ENCODE measurements at places on chromosomes 6 and 20.
A peak's percentile ranks its signal among the peaks of the same experiment; 100 is the strongest.

DNA sequence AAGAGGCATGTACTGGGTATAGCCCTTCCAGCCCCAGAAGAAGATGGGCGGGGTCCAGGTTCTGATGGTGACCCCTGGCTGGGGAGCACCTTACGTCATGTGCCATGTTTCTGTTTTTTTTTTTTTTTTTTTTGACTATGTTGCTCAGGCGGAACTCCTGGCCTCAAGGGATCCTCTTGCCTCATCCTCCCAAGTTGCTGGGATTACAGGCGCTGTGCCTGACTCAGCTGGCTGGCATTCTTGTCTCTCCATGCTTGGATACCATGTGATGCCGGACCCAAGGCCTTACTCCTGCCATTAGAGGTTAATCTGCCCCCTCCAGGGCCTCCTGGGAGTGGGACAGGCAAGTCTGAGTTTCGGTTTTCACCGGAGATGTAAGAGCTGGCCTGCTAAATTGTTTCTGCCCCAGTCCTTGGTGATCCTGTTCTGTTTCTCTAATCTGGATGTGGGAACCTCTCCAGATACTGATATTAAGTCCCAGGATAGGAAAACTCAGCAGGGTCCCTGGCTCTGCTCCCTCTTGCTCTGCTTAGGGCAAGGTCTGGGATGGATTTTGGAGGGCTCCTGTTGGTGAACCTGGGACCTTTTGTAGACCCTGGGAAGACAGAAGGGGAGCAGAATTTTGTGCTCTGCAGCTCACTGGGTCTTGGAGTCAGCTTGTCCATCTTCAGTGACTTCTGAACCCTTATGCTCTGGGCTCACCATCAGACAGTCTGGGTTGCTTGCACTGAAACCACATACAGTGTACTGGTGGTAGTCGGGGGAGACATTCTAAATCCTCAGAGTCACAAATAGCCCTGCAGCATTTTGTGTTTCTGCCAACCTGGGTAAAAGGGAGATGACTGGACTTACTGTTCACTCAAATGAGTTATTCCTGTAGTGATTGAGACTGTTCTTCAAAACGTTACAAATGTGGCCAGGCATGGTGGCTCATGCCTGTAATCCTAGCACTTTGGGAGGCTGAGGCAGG lies 45.1 kb downstream of the PTK7 start:
- peak; percentile 99 for DNase-seq

DNA sequence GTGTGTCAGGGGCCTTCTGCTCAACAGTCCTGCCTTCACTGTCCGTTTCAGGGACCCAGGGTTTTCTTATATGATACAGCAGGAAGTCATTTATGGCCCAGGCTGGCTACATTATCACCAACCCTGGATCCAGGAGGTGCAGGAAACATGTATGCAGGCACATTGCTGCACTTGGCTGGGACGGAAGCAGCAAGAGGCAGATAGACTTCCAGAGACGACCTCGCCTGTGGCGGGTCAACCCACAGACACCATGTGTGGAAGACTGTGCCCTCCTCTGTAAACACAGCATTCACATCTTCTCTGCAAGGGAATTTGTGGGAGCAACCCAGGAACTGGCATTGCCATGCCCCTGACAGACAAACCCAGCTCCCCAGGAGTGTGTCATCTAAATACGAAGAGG lies 43.7 kb downstream of the TBC1D7 start:
- no peak for DNase-seq

DNA sequence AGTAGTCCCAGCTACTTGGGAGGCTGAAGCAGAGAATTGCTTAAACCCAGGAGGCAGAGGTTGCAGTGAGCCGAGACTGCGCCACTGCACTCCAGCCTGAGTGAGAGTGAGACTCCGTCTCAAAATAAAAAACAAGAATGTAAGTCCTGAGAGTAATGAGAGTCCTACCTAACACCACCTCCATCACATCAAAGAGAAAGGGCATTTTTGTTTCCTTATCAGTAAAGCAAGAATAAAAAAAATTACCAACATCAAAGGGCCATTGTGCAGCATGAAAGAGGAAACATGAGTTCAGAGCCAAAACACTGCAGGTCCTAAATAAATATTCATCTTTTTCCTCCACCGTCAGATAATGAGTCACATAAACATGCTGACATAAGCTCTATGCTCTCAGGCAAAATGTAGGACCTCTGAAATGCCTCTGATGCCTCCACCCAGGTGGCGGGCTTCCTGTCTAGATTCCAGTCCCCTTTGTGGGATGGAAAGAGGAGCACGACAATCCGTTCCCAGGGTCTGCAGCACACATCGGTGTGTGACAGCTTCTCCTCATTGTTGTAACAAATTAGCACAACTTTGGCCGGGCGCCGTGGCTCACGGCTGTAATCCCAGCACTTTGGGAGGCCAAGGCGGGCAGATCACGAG lies 7.2 kb downstream of the ATP9A start:
- DNase-seq = no peak

- no peak for DNase-seq
These were observed 76.5 kb downstream of the TULP4 start for GRCh38 chr6:158388727-158389126.

- no peak for DNase-seq
These were observed 34.2 kb upstream of the GSTA4 start for GRCh38 chr6:53029257-53029656.

GRCh38 chr6:81999826-82000225 lies 247.3 kb upstream of the TENT5A start:
- DNase-seq = no peak
